Stimulated activated CD4-positive, alpha-beta T cell treated with anti-CD3 and anti-CD28 coated beads, TNF-alpha, amount 100 ng/mL, for 48 hours (primary cell): ENCODE measurements at places on chromosomes 11 and 22.
A peak's percentile ranks its signal among the peaks of the same experiment; 100 is the strongest.

DNA sequence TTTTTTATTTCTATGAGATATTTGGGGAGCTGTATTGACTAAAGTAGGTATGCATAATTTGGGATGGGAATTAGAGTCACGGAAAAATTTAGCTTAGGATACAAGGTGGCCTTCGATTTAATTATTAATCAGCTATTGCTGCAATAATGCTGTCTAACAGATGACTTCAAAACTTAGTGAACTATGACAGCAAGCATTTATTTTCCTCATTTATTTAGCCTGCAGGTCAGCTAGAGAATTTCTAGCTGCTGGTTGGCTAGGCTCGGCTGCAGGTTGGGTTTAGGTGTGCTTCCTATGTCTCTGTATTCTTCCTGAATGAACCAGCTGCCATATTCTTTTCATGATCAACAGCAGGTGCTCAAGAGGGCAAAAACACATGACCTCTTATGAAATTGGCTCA lies 181.8 kb upstream of the RAG2 start:
- no peak for DNase-seq

- no peak for DNase-seq
These were observed 992.8 kb downstream of the DLG2 start for GRCh38 chr11:84634309-84634708.

DNA sequence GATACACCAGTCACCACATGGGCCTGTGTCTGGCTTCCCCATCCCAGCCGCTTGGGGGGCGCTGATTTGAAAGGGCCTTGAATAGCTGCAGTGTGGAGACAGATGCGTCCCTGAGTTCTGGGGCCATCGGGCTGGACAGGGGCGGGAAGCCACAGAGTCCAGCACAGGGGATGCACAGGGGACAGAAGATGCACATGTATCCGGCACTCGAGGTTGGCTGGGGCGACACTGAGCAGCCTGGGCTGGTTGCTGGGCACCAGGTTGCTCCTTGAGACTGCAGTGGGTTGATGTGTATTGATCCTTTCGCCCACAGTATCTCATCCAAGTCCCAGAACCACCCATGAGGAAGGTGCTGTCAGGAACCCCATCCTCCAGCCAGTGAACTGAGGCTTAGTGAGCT lies 99.3 kb upstream of the SYT13 start:
- no peak for DNase-seq

DNA sequence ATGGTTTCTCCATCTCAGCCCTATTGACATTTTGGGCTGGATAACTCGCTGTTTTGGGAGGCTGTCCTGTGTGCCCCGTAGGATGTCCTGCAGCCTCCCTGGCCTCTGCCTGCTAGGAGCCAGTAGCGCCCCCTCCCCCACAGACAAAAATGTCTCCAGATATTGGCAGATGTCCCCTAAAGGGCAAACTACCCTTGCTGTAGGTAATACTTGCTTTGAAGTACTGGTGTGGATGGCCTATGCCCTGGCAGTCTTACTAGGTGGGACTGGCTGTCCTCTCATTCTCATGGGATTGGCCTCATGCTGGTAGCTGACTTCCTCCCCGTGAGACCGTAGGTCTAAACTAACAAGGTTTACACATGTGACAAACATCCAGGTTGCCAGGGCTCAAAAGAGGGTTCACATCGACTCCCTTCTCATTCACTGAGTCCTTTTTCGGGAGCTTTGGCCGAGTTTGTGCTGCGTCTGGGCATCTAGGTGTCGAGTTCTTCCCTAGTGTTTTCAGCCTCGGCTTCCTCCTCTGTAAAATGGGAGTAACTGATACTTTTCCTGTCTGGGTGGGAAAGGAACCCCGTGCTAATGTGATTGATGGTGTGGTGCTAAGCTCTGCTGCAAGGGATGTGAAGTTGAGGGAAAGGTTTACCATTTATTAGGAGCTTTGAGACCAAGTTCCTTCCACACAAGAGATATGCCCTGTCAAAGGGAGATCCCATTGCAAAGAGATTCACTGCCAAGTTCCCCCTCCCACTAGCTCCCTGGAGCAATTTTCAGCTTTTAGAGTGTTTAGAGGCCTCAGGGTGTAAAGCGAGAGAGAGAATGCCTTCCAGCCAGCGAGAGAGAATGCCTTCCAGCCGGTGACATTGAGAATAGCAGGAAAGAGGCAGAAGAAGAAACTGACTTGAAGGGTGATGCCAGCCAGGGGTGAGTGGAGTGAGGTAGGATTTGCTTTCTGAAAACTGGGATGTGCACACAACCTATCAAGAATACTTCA lies 17.0 kb downstream of the PTPRJ start:
- DNase-seq = no peak

GRCh38 chr11:43830928-43831440 lies 49.6 kb upstream of the ALKBH3 start:
- peak; percentile 38 for DNase-seq

DNA sequence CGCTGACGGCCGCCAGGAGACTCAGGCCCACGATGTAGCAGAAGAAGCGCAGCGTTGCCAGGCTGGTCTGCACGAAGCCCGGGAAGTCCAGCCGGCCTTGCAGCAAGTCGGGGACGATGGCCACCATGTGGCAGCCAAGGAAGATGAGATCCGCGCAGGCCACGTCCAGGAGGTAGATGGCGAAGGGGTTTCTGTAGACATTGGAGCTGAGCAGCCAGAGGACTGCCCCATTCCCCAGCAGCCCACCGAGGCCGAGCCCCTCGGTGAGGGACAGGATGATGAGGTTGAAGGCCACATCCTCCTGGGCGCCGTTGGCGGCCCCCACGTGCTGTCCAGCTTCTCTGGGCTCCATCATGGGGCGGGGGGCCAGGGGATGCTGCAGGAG lies 3.8 kb downstream of the MRGPRE start:
- no peak for DNase-seq

DNA sequence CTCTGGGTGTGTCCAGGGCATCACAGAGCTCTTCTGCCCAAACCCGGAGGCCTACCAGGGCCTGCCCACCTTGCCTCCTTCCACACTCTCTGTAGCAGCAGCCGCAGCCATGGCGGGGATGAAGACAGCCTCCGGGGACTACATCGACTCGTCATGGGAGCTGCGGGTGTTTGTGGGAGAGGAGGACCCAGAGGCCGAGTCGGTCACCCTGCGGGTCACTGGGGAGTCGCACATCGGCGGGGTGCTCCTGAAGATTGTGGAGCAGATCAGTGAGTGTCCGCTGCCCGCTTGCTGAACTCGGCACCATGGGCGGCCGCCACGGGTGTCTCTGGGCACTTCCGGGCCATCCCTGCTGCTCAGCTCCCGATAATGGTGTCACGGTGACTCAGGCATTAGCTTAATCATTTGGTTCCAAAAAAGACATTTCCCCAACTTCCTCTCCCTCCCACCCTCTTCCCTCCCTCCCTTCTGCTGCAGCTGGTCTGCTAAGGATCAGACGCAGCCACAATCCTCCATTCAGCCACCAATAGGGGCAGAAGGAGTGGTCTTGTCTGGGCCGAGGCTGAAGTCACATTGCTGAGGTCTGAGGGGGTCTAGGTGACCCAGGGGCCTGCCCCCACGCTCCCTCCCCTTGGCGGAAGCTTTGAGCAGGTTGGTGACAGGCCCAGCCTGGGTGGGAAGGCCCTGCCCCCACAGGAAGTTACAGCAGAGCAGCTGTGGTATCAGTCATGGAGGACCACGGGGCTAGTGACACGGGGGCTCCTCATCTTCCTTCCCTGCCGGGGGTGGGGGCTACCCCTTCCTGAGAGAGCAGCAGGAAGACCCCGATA lies 950 bp downstream of the FERMT3 start:
- peak; percentile 79 for DNase-seq

DNA sequence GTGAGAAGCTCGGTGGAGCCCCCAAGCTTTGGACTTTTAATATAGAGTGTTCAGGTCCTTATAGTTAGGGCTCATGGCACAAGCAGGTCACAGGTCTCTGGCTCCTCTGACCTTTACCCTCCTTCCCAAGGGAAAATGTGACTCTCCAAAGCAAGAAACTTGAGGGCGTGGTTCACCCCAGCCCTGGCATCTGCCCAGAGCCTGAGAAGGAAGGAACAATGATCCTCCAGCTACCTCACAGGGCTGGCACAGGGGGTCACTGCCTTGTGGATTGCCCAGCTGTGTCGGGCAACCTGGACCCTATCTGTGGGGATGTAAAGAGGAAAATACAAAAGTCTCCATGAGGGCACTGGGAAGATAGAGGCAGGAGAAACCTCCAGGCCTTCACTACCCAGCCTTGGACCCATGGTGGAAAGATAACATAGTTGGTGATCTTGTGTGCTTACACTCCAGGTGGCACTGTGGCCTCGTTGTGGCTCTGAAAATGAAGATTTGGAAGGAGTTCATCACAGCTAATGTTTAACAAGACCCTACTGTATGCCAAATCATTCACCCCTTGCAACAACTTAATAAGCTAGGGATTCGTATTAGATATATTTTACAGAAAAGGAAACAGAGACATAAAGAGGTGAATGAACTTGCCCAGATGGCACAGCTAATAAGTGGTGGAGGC lies 3.8 kb upstream of the ZNF195 start:
- no peak for DNase-seq

- DNase-seq = no peak
These were observed 64.7 kb upstream of the WNT7B start for GRCh38 chr22:46041642-46042041.

- no peak for DNase-seq
These were observed 48.3 kb downstream of the ARHGEF12 start for GRCh38 chr11:120384476-120384875.

DNA sequence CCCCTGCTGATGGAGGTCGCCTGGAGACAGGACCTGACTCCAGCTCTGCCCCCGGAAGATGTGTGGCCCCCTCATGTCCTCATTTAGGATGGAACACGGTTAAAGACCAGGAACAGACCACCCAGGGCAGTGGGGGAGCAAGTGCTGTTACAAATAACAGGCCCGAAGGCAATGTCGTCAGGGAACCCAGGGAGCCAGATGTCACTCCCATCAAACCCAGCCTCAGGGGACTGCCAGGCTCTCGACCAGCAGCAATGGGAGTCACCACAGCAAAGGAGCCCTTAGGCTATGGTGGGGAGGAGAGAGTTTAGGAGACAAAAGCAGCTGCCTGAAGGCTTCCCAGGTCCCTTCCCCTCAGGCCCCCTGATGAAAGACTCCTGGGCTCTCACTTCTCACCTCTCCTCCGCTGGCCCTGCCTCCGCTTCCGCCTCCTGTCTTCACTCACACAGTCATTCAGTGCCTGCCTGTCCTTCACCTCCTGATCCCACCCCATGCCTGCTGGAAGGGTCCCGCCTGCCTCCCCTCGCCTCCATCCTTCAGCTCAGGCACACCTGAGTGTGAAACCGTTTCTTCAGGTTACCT lies 4.4 kb downstream of the RPS19BP1 start:
- DNase-seq = no peak

DNA sequence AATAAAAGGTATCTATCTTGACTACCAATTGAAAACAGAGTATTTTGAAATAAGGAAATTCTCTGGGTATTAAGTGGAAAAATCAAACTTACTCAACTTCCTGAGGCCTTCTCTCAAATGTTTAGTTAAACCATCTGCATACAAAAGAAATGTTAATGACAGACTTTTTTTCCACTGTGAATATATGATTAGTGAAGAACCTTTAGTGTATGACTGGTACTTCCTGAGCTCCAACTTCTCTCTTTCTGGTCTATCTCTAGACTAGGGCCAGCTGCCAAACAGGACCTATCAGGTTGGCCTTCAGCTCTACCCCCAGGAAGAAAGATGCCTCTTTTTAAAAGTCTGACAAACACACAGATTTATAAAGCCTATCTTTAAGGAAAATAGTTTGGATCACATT lies 68.8 kb upstream of the SCUBE2 start:
- no peak for DNase-seq

DNA sequence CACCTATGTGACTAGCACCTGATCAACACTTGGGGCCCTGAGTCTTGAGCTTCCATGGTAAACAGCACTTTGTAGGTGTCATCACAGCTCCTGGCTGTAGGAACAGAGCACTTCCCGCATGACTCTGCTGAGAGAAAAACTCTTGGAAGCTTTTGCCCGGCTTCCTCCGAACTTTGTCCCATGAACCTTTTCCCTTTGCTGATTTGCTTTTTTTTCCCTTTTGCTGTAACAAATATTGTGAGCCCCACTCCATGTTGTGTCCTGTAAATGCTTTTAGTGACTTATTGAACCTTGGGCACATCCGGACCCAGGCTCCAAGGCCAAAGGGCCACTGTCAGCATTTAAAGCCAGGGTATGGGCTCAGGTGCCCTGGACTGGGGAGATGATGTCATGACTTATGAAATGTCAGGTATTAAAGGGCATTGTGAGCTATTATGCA lies 391.1 kb downstream of the TENM4 start:
- DNase-seq = no peak

- no peak for DNase-seq
These were observed 74.5 kb upstream of the LMO1 start for GRCh38 chr11:8338138-8338537.

DNA sequence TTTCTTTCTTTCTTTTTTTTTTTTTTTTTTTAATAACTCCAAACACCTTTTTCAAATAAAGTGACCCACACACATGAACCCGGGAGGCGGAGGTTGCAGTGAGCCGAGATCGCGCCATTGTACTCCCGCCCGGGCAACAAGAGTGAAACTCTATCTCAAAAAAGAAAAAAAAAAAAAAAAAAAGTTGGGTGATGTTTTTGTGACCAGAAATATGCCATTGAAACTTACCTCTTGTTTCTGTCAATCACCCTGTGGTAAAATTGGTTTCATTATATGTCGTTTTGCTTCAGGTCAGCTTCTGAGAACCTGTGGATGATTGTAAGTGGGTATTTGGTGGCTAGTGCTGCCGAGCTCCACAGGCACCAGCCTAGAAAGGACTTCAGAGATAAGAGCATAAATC lies 238.8 kb downstream of the TBC1D22A start:
- DNase-seq = no peak

GRCh38 chr22:31230155-31230870 lies 18.2 kb downstream of the LIMK2 start:
- DNase-seq = no peak

DNA sequence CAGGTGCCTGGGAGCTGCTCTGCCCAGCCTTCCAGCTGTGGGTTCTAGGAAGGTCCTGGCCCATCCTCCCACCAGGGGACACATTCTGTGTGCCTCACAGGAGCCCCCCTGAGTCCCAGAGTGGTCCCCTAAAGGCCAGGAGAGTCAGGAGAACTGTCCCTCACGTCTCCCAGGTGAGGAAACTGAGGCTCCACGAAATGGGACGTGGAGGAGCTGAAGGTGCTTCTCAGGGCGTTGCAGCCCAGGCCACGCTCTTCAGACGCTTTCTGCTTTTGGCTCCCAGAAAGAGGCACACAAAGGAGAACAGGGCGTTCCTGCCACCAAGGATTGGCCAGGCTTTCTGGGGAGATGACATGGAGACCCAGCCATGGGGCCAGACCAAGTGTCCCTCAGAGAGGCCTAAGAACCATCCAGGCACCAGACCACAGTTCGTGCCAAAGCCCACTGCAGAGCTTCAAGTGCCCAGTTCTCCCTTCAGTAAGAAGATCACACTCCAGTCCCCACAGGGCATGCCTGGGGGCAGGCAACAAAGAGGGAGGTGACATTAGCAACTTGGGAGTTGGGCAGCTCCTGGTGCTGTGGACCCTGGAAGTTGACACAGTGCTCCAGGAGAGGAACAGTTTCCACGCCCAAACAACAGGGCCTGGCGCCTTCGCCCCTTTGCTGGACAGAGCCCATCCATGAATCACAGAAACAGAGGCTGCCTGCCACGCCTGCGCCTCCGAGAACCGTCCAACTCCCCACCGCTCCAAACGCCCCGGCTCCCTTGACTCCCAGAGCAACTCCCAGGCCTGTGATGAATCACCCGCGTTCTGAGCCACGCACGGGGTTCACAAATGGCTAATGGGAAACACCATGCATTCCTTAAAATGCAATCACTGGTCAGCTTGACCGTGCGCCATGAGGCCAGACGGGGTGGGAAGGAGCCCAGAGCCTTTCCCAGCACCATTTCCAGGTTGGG lies 589.2 kb downstream of the BRD1 start:
- DNase-seq = no peak
